HT1080 (cell line): ENCODE measurements at places on chromosomes 5 and 9. TPM values are rescaled to one million over a fixed set of nuclear protein-coding genes. Genes with fewer than 3 reads are reported as not detected.

Gene SRD5A1
- total RNA-seq, result 20.2 and 43.6 TPM in 2 replicates

Gene UGT3A2
- not detected in 2 replicates for total RNA-seq

Gene ACOT12
- total RNA-seq, result 0.03 TPM in 1 of 2 replicates, not detected in the other

DNA sequence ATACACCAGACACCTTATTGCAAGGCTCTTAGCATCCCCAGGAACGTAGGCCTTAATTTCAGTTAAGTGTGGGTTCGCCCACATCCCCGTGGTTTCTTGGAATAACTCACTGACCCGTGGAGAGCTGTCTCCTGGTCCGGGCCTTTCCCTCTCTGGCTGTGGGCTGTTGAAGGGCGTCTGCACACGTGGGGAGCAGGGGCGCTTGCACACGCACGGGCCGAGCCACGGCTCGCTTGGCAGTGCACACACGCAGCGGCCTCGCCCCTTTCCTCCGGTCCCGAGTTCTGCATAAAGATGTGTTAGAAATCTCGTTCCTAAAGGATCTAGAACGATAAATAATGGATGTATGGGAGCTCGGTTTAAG is 141.9 kb downstream of the PBX3 start:
- no peak for DNase-seq

GRCh38 chr5:97297063-97297703 is 114.1 kb upstream of the RIOK2 start:
- DNase-seq, result peak; percentile 49
